ENCODE measurements at places on chromosomes 2 and 18. TPM values are rescaled to one million over a fixed set of nuclear protein-coding genes. Genes with fewer than 3 reads are reported as not detected.

DNA sequence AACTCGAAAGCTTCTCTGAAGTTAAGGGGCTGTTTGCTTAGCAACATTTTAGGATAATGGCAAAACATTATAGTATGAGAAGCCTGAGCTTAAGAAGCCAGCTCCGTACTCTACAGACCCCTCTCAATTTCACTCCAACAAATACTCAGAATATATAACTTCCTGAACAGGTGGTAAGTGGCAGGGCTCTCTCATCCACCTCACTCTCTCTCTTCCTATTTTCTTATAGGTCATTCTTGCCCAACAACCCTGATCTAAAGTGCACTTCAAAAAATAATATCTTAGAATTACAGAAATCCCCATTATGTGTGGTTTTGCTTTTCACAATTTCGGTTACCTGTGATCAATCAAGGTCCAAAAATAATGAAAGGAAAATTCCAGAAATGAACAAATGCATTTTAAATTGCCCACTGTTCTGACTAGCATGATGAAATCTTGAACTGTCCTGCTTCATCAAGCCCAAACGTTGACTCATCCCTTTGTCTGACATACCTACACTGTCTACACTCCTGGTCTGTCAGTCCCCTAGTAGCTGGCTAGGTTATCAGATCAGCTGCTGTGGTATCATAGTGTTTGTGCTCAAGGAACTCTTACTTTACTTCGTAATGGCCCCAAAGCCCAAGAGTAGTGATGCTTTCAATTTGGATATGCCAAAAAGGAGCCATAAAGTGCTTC, 122.8 kb upstream of the COL5A2 start:
- no peaks in the 10 kb centered on the region for H3K36me3 ChIP-seq
- H3K4me3 ChIP-seq, result no peak overlapping the region
- H3K4me1 ChIP-seq, result no peaks in the 10 kb centered on the region
- no peak overlapping the region for H3K27ac ChIP-seq

GRCh38 chr2:166411473-166412230, 35.9 kb upstream of the SCN9A start:
- DNase-seq, result no peak
- no peak overlapping the region for H3K4me3 ChIP-seq
- H3K27ac ChIP-seq, result no peak overlapping the region
- no peaks in the 10 kb centered on the region for H3K27me3 ChIP-seq
- H3K4me1 ChIP-seq, result peaks cover 13% of the 10 kb centered on the region
- H3K36me3 ChIP-seq, result peaks cover 31% of the 10 kb centered on the region

GRCh38 chr2:196213252-196213980, 42.0 kb upstream of the STK17B start:
- no peaks in the 10 kb centered on the region for H3K27me3 ChIP-seq
- H3K4me1 ChIP-seq, result no peaks in the 10 kb centered on the region
- no peak overlapping the region for H3K27ac ChIP-seq
- no peaks in the 10 kb centered on the region for H3K36me3 ChIP-seq
- no peak overlapping the region for H3K4me3 ChIP-seq

The GPAT2 gene
- total RNA-seq, result 0.33 TPM
